ENCODE measurements at places on chromosomes 4 and X. TPM values are rescaled to one million over a fixed set of nuclear protein-coding genes. Genes with fewer than 3 reads are reported as not detected.

GRCh38 chrX:132778917-132779316 is 179.5 kb downstream of the HS6ST2 start:
- no peaks in the 10 kb centered on the region for H3K4me1 ChIP-seq
- no peak overlapping the region for H3K27ac ChIP-seq
- no peak overlapping the region for H3K4me3 ChIP-seq
- DNase-seq: no peak
- no peaks in the 10 kb centered on the region for H3K36me3 ChIP-seq

- no peak for DNase-seq
- no peaks in the 10 kb centered on the region for H3K36me3 ChIP-seq
- H3K27ac ChIP-seq: no peak overlapping the region
- H3K4me1 ChIP-seq: peaks cover 18% of the 10 kb centered on the region
Observed at GRCh38 chr4:142262956-142263355, 583.1 kb downstream of the INPP4B start.

The AWAT2 gene
- not detected for total RNA-seq

DNA sequence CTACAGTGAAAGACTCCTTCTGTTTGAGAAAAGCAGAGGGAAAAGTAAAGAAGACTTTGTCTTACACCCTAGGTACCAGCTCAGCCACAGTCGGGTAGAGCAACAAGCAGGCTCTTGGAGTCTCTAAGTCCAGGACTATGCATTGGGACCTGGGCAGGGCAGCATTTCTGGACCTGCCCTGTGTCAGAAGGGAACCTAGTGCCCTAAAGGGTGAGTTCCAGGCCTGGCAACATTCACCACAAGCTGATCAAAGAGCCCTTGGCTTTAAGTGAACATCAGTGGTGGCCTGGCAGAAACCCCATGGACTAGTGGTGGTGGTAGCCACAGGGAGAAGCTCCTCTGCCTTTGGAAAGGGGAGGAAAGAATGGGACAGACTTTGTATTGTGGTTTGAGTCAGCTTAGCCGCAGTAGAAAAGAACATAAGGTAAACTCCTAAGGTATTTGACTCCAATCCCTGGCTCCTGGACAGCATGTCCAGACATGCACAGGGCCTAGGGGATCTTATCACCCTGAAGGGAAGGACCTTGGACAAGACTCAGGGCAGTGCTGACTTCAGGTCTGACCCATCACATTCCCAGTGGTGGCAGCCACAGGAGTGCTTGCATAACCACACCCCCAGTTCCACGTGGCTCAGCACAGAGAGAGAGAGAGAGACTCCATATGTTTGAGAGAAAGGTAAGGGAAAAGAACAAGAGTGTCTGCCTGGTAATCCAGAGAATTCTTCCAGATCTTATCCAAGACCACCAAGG is 32.6 kb downstream of the CCDC158 start:
- H3K4me3 ChIP-seq: no peak overlapping the region
- H3K27ac ChIP-seq: no peak overlapping the region
- DNase-seq: no peak
- H3K4me1 ChIP-seq: no peaks in the 10 kb centered on the region

The CBR4 gene
- total RNA-seq: 33.2 TPM

The KCTD8 gene
- total RNA-seq: 2.0 TPM

The TBX22 gene
- total RNA-seq: not detected

DNA sequence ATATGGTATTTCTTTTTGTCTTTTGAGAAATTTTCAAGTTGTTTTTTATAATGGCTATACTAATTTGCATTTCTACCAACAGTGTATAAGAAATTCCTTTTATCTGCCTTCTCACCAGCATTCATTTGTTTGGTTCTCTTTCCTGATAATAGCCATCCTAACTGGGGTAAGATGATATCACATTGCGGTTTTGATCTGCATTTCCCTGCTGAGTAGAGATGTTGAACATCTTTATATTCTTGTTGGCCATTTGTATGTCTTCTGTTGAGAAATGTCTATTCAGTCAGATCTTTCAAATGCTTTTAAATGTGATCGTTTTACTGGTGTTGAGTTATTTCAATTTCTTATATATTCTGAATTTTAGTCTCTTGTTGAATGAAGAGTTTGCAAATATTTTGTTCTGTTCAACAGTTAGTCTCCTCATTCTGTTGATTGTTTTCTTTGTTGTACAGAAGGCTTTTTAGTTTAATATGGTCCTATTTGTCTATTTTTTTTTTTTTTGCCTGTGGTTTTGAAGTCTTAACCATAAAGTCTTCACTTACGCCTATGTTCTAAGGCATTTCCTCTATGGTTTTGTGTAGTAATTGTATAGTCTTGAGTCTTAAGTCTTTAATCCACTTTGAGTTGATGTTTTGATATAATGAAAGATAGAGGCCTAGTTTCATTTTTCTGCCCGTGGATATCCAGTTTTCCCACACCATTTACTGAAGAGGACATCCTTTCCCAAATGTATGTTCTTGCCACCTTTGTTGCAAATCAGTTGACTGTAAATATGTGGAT is 1566.9 kb downstream of the STIM2 start:
- H3K4me3 ChIP-seq: no peak overlapping the region
- H3K27ac ChIP-seq: no peak overlapping the region
- H3K36me3 ChIP-seq: no peaks in the 10 kb centered on the region
- H3K27me3 ChIP-seq: no peaks in the 10 kb centered on the region

The EGFL6 gene
- not detected for total RNA-seq

GRCh38 chr4:177505171-177505615 is 63.0 kb upstream of the AGA start:
- DNase-seq: no peak
- H3K27me3 ChIP-seq: no peaks in the 10 kb centered on the region
- no peak overlapping the region for H3K4me3 ChIP-seq
- H3K27ac ChIP-seq: no peak overlapping the region
- no peaks in the 10 kb centered on the region for H3K4me1 ChIP-seq
- H3K36me3 ChIP-seq: no peaks in the 10 kb centered on the region

- H3K4me3 ChIP-seq: no peak overlapping the region
- no peaks in the 10 kb centered on the region for H3K27me3 ChIP-seq
- no peaks in the 10 kb centered on the region for H3K4me1 ChIP-seq
- no peaks in the 10 kb centered on the region for H3K36me3 ChIP-seq
- DNase-seq: no peak
Observed at GRCh38 chrX:44922980-44923379, 50.0 kb downstream of the KDM6A start.

GRCh38 chr4:22597471-22597870 is 81.6 kb upstream of the ADGRA3 start:
- H3K36me3 ChIP-seq: no peaks in the 10 kb centered on the region
- no peaks in the 10 kb centered on the region for H3K4me1 ChIP-seq
- H3K4me3 ChIP-seq: no peak overlapping the region
- no peaks in the 10 kb centered on the region for H3K27me3 ChIP-seq
- H3K27ac ChIP-seq: no peak overlapping the region

The UTP14A gene
- total RNA-seq: 10.1 TPM

The GSX2 gene
- not detected for total RNA-seq

GRCh38 chr4:166662266-166662843 is 571.9 kb downstream of the SPOCK3 start:
- DNase-seq: no peak
- no peaks in the 10 kb centered on the region for H3K27me3 ChIP-seq
- no peaks in the 10 kb centered on the region for H3K4me1 ChIP-seq
- no peaks in the 10 kb centered on the region for H3K36me3 ChIP-seq

- H3K27ac ChIP-seq: peak within 1 kb of the TSS; percentile 96
- peak within 1 kb of the TSS; percentile 93 for H3K4me3 ChIP-seq
Observed at GRCh38 chr4:38867478-38868058, at the start of gene FAM114A1. Gene FAM114A1 (plus strand): TSS chr4:38867806. CDS start chr4:38878079, 10,273 bp downstream.

All from adrenal gland (tissue), 19 donors.